ENCODE measurements at places on chromosomes 13 and 19.

DNA sequence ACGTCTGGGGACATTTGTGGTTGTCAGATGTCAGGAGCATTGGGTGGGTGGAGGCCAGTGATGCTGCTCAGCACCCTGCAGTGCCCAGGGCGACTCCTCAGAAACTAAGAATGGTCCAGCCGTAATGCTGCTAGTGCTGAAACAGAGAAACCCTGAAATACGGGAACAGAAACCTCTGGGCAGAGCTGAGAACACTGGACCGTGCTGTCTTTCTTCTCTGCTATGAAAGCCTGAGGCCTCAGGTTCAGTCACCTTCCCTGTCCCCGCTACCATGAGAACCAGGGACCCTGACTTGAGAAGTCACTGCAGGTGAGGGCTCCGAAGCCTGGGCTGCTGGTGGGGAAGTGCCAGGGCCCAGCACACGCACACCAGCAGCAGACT, 13.4 kb downstream of the CAPS start:
- DNase-seq: no peak

GRCh38 chr13:59951011-59951410, 212.7 kb downstream of the DIAPH3 start:
- DNase-seq: no peak

DNA sequence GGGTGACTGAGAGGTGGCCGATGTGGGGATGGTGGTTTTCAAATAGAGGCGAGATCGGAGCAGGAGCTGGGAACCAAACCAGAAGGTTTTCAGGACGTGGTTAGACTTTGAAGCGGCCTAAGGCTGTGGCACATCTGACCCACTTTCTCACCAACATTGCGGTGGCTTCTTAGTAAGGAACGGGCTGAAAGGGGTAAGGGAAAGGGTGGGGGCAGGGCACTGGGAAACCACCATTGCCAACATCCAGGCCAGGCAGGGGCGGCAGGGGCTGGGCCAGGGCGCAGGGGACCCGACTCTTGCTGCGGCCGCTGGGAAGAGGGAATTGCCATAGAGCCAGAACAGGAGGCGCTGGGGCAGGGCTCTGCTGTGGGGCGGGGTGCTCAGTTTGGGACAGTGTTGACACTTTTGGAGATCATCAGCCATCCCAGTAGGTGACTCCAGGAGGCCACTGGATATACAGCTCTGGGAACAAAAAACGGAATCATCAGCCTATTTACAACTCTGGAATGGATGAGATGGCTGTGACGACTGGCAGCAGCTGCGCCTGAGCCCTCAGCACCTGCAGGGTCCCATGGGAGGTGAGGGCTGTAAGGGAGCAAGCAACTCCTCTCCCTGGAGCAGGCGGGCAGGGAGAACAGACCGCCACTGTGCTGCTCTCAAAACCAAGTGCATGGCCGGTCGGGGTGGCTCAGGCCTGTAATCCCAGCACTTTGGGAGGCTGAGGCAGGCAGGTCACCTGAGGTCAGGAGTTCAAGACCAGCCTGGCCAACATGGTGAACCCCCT, 52.2 kb downstream of the IRS2 start:
- DNase-seq: no peak

DNA sequence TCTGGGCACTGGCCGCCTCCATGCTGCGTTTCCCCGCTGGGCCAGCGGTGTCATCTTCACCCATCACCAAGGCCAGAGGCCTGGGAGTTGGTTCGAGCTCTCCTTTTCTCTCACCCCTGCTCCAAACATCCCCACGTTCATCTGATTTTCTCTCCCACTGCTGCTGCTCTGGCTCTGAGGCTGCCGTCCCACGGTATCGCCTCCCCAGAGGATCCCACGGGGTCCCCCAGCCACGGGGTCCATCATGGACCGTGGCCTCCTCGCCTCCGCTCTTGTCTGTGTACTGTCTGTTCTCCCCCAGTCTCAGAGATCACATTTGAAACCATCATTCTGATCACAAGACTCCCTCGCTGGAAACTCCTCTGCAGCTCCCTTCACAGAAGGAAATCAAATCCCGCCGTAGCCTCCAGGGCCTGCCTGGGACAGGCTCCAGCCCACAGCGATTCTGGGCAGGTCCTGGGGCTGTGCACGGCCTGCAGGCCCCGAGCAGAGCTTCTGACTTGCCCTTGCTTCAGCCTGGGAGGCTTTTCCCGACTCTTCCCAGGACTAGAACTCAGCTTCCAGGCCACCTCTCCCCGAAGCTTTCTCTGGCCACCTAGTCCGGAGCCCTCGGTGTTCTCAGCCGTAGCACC, 64.2 kb downstream of the SOX1 start:
- DNase-seq: no peak

- no peak for DNase-seq
Observed at GRCh38 chr13:44240611-44241145, 132.9 kb upstream of the SERP2 start.

DNA sequence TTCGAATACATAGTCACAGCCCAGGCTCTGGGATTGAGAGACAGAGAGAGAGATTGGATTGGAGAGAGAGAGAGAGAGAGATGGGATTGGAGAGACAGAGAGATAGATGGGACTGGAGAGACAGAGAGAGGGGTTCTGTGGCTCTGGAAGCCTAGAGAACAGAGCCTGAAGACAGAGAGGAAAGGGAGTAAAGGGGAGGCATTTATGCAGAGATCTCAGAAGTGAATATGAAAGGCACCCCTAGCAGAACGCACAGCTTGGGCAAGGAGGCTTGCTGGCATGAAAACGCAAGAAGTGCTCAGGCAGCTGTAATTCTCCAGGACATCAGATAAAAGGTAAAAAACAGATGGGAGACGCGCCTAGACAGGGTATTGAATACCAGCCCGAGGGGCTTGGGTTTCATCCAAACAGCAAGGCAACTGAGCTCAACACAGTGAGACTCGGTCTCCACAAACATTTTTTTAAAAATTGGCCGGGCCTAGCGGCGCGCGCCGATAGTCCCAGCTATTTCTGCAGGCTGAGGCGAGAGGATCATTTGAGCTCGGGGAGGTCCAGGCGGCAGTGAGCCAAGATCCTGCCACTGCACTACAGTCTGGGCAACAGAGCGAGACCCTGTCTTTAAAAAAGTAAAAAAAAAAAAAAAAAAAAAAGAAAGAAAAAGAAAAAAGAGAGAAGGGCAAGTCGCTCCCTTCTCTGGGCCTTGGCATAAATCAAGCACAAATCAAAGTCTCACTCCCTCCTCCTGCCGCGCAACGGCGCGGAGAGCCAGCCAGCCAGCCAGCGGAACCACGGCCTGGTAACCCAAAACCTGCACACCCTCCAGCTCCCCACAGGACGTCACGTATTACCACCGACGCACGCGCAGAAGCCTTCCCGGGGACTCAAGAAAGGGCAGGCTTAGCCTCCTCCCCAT, 774 bp upstream of the PPP2R1A start:
- DNase-seq: peak; percentile 98

DNA sequence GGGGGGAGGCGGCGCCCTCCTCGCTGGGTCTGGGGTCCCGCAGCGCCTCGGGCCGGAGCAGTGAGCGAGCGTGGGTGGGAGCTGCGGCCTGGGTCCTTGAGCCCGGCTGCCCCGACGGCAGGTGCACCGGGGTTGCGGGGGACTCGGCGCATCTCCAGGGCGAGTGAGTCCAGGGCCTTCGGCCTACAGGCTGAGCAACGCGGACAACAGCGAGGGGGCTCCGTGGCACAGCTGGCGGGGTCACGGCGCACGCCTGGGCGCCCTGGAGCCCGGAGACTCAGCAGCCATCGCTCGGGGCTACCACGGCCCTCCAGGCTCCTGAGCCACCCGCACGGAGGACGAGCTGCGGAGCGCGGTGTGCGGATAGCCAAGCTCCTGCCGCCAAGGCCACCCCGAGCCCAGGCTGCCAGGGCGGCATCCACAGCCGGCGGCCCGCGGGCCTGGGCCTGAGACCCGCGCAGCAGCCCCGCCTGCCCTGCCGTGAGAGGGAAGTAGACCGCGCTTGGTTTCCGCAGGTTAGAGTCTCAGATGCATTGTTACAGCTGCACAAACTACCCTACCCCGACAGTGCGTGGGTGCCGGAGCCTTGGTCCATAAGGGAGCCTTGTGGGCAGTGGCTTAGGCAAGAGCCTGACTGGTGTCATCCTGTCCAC, 253.9 kb upstream of the SGCG start:
- no peak for DNase-seq

DNA sequence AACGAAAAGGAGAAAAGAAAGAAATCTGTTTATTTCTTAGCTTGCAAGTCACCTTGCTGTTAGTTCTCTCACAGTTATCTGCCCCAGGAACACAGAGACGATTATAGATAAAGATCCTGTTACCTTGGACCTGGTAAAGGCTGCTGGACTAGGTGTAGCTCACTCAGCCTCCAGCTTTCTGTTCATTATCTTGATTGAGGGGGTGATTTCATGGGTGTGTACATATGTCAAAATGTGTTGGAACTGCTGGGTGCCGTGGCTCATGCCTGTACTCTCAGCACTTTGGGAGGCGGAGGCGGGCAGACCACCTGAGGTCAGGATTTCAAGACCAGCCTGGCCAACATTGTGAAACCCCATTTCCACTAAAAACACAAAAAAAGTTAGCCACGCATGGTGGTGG, 27.9 kb downstream of the CERS4 start:
- no peak for DNase-seq

GRCh38 chr19:18674616-18675015, 8.9 kb upstream of the CRTC1 start:
- peak; percentile 50 for DNase-seq

DNA sequence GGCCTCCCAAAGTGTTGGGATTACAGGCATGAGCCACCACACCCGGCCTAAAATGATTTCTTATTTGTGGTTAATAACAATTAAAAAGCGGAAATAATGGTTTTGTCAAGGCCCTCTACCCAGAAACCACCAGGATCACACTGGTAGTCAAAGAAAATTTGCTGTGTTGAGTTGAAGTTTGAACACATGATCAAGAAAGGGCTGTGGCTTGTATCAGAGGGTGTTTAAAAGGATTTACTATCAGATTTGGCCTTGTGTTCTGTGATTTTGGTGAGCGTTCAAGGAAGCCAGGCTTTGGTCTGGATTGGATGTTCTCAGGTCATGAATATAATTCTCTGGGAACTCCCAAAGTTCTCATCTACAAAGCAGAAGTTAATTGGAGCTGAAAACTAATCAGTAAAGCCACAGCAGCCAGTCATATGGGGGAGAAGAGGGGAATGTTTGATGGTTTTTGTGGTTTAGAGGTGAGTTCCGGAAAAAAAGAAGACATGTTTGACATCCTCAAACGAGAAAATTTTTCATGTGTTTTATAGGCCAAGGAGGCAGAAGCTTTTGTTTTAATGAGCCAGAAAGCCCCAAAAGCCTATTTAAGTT, 10.6 kb upstream of the ZNF556 start:
- no peak for DNase-seq

- DNase-seq: no peak
Observed at GRCh38 chr19:31232871-31233270, 116.4 kb downstream of the TSHZ3 start.

- DNase-seq: no peak
Observed at GRCh38 chr13:40120781-40121180, 465.3 kb downstream of the COG6 start.

GRCh38 chr13:106566641-106567473, 1.1 kb downstream of the ARGLU1 start:
- peak; percentile 72 for DNase-seq

DNA sequence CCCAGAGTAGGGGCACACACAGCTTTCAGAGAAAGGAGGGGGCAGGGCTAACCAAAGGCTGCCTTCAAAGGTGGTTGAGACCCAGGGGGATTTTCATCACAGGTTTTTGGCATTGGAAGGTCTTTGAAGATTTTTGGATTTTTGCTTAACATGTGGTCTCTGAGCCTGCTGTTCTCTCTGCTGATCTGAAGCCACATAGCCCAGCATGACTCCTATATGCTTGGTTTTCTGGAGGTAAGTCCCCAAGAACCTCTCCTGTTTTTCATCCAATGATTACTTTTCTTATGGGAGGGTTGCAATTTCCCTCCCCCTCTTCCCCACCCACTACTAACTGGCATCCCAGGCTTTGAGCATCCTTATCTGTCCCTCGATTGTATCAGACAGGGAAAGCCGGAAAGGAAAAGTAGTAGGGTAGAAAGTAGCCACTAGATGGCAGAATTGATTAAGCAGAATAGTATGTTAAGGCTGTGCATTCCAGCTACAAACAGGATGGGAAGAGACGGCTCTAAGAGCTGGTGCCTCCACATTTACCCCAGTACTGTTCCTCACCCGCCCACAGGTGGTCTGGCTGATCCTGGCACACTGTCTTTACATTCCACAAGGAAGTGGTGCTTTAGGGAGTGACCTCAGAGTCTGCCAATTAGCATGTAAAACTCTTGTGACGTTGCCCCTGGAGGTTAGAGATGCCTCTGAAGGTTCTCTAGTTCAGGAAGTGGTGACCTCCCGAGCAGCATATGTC, 218.9 kb upstream of the EDNRB start:
- DNase-seq: no peak

- no peak for DNase-seq
Observed at GRCh38 chr19:56092685-56093631, 28.1 kb downstream of the ZNF787 start.

- DNase-seq: no peak
Observed at GRCh38 chr19:15010501-15011300, 31.0 kb upstream of the SLC1A6 start.

Data from left colon (tissue), 2 donors.